ENCODE measurements at places on chromosomes 5 and 9. TPM values are rescaled to one million over a fixed set of nuclear protein-coding genes. Genes with fewer than 3 reads are reported as not detected.

EIF4E1B gene
- polyA plus RNA-seq, result not detected

GLDC gene
- 0.44 TPM for polyA plus RNA-seq

WNT8A gene
- polyA plus RNA-seq, result not detected

PCA3 gene
- polyA plus RNA-seq, result not detected

FGD3 gene
- not detected for polyA plus RNA-seq

DNA sequence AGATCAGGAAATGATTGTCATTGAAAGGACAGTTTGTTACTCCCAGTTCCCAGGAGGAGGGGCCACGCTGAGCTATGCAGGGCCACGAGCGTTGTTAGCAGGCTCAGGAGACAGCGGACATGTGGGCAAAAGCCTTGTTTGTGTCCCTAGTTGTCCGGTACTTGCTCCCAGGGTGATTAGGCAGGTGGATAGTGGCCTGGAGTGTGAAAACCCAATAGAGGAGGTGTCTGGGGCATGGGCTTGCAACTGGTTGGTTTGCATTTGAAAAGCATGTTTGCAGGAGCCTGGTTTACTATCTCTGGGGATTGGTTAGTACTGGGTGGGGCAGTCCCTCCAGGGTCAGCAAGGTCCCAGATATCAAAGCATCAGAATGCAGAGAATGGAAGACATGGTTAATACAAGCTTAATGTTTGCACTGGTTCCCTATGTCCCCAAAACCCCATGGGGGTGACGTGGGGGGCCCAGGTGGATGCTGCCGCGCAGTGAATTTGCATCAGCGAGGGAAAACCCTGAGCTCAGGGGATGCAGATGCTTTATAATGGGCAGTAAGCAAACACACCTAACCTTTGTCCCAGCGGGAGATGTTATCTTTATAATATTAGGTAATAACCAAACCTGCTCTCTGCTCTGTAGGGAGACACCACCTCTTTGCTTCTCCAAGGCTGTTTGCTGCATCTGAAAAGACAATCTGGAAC, 39.7 kb downstream of the ROPN1L start:
- no peak for DNase-seq

- no peak for DNase-seq
These were observed 57.2 kb downstream of the C9orf85 start for GRCh38 chr9:71968541-71969090.

DNA sequence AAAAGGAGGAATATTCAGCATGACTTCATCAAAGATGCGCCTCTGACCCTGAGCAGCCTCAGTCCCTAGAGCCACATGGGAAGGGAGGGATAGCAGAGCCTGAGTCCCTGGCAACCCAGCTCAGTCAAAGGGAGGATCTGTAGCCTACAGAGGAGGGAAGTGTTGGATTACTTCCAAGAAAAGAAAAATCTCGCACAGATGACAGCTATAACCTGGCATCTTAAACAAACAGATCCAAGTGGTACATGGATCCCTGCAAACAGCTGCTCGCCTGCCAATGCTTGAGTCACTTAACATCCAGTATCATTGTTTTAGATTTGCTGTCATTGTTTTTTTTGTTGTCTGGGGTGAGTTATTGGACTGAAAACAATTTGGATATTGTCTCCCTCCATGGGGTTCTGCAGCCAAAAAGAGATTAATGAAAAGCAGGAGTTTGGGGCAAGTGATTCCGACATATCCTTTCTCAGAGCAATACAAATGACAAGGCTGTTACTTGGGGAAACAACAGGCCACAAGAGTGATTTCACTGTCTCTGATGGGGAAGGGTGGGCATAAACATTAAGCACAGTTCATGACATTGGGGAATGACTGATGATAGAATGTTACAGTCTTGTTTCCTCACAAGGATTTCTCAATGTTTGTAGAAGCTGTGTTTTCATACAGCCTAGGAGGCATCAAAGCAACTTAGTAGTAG, 153.5 kb upstream of the KIF2A start:
- no peak for DNase-seq

GRCh38 chr5:181189962-181190710, 14.9 kb downstream of the TRIM7 start:
- no peak for DNase-seq

GRCh38 chr5:73437777-73438644, 10.6 kb downstream of the FOXD1 start:
- DNase-seq, result no peak

GRCh38 chr5:58490402-58491050, 709 bp upstream of the GAPT start:
- no peak for DNase-seq

DNA sequence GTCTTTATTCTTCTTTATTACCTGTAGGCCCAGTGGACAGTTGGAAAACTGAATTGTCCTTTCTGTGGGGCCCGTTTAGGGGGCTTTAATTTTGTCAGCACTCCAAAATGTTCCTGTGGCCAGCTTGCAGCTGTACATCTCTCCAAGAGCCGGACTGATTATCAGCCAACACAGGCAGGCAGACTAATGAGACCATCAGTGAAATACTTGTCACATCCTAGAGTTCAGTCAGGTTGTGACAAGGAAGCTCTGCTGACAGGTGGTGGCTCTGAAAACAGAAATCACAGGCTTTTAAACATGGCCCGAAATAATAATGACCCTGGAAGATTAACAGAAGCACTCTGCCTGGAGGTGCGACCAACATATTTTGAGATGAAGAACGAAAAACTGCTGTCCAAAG, 47.9 kb downstream of the RNF180 start:
- DNase-seq, result no peak

GRCh38 chr5:75694781-75695180, 22.5 kb downstream of the POC5 start:
- DNase-seq, result no peak

DNA sequence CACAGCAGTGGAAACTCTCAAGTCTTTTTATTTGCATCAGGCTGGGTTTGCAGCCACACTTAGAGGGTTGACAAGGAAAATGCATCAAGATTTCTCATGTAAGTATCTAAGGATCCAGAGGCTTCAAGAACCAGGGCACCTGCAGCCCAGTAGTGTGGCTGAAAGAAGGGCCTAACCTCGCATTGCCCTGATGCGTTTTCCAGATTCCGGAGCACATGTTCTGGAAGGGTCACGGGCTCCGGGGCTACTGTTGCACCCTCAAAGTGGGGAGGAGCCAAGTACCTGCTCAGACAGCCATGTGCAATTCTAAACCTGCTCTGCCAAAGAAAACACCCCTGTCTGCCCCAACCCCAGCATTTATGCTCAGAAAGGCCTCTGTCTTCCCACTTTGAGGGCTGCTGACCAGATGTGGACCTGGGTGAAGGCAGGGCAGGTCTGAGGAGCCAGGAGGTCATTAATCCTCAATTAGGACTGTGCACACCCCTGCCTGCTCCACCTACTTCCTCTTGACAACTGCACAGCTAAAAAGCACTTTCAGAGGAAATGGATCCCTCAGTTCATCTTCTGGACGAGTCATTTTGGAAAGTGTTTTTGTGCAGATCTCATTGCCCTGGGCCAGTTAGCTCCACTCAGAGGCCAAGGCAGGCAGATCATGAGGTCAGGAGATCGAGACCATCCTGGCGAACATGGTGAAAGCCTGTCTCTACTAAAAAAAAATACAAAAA, 110.7 kb downstream of the SAXO1 start:
- DNase-seq, result no peak

- no peak for DNase-seq
These were observed 1.4 kb upstream of the IPPK start for GRCh38 chr9:92671323-92671722.

GRCh38 chr5:121497176-121497575, 354.5 kb upstream of the FTMT start:
- no peak for DNase-seq

DNA sequence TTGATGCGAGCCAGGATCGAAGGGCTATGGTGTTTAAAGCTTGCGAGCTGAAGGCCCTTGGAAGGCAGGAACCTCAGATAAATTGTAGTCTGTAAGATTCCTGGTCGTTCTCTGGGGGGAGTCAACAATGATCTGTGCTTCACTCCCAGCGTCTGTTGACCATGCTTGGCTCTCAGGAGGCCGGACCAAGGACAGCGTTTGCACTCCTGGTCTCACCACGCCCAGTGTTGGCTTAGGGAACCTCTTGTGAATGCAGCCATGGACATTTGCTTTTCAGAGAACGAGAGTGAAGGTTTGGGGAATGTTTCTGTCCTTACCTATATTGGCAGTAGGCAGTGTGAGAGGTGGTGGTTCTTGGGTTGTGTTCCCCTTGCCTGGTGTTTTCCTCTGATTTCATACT, 60.2 kb upstream of the FAM120AOS start:
- DNase-seq, result no peak

DNA sequence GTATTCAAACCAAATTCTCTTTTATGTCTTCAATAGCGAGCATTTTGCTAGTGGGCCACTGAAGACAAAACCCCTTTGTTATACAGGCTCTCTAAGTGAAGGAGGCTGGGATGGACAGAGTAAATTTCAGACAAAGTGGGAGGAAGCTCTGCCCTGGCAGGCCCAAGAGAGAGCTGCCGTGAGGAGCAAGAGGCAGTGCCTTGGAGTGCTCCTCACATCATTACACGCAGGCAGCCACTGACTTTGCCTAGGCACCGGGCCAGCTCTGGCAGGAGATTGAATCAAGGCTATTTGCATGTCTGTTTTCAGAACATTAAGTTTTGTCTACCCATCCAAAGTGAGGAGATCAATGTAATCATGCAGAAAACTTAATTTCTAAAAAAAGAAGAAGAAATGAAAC, 167.7 kb downstream of the CCDC192 start:
- no peak for DNase-seq

GRCh38 chr5:133370036-133370831, 242.1 kb downstream of the FSTL4 start:
- no peak for DNase-seq

DNA sequence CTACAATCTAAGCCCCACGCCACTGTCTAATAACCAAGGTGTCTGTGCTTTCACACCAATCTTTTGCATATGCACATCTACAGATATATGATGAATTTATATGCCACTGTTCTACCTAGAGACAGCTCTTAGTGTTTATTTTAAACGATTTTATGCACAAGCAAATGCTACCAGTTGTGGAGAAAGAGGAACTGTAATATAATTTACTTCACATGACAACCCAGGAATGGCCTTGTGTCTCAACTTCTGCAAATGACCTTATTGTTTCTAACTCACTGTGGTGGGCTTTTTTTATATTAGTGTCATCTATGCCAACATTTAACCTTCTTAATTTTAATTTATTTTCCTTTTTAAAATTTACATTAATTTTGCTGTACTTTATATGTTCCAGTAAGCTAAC, 531.1 kb upstream of the TLE4 start:
- no peak for DNase-seq
